Stimulated activated CD4-positive, alpha-beta T cell treated with anti-CD3 and anti-CD28 coated beads, Interleukin-15, amount 100 ng/mL, for 24 hours (primary cell): ENCODE measurements at places on chromosomes 4 and X.

GRCh38 chr4:55082756-55083155 is 42.6 kb downstream of the KDR start:
- DNase-seq, result no peak

- DNase-seq, result no peak
Measured at GRCh38 chr4:2836391-2836859, 7.2 kb upstream of the ADD1 start.

- no peak for DNase-seq
Measured at GRCh38 chr4:102843938-102844337, 16.6 kb upstream of the UBE2D3 start.

DNA sequence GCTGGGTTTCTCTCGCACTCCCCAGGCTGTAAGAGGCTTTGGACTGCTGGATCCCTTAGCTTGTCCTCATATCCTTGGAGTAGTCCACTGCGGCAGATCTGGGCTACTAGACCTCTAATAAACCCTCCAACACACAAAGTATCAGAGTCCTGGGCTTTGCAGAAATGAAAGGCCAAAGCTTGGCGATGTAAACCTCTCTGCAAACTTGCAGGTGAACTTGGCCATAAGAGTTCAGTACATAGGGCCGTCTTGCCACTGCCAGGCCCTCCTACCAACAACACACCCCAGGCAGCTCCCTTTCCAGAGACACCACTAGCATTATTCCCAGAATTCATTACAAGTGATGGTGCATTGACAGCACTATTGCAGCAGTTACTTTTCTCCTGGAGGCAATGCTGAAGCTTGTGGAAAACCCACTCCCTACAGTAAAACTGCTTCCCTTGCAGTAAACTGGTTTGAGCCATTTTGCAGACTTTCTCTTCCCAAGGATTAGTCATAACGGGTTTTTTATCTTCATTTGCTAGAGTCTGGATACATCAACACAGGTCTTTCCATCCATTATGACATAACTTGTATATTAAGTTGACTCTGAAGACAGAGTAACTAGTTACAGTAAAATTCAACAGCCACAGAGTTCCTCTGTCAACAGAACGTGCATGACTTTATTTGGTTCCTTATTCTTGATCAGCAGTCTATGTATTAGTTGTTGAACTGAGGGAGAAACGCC is 2.4 kb downstream of the ANKRD50 start:
- DNase-seq, result no peak

DNA sequence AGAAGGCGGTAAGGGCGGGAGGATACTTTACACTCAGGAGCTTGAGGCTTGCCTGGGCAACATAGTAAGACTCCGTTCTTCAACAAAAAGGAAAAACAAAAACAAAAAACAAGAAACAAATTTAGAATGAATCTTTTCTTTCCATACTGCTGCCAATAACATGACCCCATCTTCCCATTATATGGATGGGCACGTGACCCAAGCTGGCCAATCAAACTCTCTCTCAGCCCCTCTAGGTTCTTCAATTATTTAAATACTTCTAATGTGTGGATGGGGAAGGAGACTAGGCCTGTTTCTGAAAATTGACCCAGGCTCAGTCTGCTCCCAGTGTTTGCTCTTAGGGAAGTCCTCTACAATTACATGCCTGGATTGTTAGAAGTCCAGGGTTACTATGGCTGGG is 22.2 kb upstream of the ATP6AP2 start:
- DNase-seq, result no peak

DNA sequence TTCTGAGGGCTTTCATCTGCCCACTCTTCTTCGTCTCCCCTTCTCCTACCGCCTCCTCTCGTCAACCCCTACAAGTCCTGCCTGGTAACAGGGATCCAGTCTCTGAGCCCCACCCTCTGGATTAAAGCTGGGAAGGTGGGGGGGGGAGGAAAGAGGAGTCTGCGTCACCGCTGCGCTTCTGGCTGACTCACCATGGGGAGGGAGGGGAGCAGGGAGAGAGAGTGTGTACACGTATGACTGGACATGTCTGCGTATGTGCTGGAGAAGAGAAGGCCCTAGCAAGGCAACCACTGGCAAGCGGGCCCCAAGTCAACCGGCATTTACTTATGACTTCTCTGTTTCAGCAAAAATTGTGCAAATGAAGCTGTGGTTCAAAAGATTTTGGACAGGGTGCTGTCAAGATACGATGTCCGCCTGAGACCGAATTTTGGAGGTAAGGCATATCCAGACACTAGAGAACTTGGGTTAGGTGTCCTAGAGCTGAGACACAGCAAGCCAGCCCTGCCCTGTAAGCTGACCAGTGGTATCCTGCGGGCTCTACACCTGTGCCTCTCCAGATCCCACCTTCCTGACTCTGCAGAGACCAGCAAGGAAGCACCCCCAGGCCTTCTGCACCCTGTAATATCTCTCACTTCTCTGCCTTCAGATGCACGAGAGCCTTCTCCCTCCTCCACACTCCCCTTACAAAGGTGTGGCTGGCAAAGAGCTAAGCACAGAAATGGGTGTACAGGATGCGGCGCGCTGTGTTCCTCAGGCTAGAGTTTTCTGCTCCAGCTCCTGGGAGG is 2.5 kb downstream of the GABRQ start:
- DNase-seq, result no peak

GRCh38 chr4:123631786-123632692 is 235.4 kb downstream of the SPRY1 start:
- no peak for DNase-seq

- DNase-seq, result peak; percentile 91
Measured at GRCh38 chrX:48937054-48937907, 18.5 kb upstream of the PIM2 start.

- DNase-seq, result no peak
Measured at GRCh38 chr4:30535255-30535654, 184.9 kb upstream of the PCDH7 start.

DNA sequence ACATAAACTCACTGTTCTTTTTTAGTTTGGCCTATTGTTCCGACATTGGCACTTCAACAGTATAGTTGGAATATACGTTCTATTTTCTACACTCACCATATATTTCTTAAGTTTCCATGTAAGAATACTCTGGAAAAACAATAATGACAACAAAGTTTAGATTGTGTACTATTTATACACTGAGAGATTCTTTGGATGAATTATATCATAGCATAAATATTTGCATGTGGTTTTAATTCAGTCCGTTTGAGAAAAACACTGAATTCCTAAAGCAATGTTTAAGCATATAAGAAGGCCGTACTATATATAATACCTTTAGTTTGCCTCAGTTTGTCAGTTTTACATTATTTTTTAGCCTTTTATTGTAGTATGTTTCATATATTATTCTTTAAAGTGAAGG is 82.4 kb downstream of the RAP1GDS1 start:
- no peak for DNase-seq

DNA sequence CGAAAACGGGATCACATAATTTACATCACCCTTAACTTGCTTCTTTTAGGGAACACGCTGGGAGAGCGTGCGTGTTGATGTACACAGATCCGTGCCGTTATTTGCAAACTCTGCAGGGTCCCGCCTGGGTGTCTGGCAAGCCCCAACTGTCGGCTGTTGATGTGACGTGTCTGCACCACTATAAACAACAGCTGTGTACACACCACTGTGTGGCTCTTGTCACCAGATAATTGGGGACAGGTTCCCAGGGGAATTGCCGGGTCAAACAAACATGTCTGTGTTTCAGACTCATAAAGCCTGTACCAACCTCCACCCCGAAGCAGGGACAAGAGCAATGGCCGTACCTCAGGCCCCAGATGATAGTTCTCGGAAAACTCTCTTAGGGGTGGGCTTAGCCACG is 105.0 kb upstream of the AFAP1 start:
- DNase-seq, result no peak

DNA sequence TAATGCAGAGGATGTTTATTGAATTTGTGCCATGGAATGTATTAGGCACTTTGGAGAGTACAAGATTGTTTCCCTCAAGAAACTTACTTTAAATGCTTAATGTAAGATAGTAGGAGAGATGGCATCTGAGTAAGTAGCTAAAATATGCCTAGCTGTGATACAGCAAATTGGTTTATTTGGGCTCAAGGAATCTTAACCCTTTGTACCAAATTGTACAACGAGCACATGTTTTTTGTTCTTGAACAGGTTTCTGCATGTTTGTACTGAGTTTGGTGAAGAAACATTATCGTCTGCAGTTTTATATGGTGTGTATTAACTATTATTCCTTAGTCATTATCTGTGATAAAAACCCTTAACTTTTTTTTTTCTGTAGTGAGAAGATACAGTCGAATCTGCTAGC is 48.6 kb downstream of the CDS1 start:
- no peak for DNase-seq

- DNase-seq, result no peak
Measured at GRCh38 chr4:138448169-138448568, 206.0 kb upstream of the SLC7A11 start.

DNA sequence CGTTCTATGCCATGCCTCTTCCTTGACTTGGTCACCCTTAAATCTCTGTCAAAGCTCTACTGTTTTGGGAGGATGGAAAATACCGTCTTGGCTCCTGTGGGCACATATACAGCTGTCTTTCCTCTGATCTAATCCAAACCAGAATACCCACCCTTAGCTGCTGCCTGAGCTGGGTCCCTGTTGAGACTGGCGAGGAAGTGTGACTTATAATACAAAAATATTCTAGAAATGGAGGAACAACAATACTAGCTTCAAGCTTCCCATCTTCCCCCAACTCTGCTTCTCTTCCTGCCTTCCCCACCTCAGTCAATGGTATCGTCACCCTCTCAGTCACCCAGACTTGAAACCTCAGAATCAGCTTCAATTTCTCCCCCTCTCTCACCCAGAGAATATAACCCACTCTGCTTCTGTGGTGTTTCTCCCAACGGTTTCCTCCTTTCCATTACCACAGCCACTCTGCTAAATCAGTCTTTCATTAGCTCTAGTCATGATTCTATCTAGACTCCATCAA is 599 bp upstream of the IL2RG start:
- DNase-seq, result no peak

DNA sequence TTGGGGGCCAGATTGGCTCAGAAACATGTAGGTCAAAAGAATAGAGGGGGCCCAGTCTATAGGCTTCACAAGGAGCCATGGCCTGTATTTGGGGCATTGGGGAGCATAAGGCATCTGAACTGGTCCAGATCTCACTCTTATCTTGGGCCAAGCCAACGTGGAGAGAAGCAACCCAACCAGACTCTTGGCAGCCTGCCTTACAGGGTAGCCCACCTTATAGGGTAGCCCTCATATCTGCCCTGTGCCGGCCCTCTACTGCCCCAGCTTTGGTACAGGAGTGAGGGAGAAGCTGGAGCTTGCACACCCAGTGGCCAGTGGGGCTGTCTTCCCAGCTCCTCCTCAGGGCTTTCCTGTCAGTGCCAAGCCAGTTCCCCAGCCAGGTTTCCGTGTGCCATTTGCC is 142.2 kb downstream of the AMMECR1 start:
- no peak for DNase-seq

DNA sequence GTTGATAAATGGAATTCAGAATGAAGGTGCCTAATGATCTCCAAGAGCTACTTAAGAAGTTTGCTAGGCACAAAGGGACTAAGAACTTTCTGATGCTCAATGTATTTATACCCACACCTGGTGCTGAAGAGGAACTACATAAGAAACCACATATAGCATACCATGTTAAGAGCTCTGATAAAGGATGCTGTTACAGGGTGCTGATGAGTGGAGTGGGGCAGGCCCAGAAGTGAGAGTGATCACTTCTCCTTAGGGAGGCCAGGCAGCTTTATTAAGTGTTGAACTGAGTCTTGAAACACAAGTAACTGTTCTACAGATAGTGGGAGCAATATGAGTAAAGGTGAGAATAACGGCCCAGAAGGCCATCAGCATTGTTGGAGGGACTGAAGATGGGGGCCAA is 68.3 kb upstream of the CHRDL1 start:
- no peak for DNase-seq

- no peak for DNase-seq
Measured at GRCh38 chr4:1488357-1488756, 82.1 kb upstream of the NKX1-1 start.

DNA sequence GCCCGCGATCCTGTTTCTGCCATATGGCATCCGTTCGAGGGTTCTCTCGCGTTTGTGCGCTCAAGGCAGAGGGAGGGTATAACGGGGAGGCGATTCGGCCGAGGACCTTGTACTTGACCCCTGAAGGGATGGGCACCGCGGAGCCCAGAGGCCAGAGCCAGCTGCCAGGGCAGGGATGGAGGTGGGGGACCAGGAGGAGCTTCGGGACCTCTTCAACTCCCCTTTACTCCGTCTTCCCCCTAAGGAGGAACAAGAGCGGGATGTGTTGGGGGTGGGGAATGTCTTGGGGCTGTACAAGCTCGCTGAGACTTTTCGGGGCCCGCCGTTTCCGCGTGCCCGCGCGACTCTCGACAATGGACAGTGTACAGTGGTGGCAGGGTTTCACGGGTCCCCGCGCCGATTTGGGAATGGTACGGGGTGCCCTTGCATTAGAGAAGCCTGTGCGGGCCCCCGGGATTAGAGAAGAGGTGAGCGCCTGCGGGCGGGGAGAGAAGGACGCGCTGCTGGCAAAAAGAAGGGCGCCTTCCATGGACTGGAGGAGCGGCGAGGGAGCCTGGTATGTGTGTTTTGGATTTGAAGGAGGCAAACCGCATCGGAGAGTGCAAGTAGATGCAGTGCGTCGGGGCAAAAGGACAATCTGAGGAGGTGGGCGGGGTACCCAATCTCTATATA is 760 bp downstream of the UGT8 start:
- DNase-seq, result peak; percentile 11

- no peak for DNase-seq
Measured at GRCh38 chr4:187603093-187604025, 392.2 kb upstream of the ZFP42 start.

DNA sequence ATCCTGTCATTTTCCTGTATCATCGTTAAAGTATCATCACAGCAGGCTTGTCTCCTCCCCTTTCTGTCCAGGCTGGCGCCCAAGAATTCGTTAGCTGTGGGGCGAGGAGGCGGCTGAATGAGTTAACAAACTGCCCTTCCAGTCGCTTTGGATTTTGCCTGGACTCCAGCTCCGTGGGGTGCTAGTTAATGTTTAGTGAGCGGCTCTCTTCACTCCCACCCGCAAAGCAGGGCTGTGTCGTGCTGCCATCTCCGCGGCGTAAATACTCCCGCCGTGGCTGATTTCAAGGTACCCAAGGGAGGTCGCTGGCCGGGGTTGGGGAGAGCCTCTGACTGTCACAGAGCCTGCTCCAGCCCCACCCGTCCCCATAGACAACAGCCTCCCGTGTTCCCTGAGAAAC is 44.9 kb upstream of the SPRY1 start:
- no peak for DNase-seq

GRCh38 chr4:125991398-125991797 is 676.6 kb downstream of the FAT4 start:
- no peak for DNase-seq

DNA sequence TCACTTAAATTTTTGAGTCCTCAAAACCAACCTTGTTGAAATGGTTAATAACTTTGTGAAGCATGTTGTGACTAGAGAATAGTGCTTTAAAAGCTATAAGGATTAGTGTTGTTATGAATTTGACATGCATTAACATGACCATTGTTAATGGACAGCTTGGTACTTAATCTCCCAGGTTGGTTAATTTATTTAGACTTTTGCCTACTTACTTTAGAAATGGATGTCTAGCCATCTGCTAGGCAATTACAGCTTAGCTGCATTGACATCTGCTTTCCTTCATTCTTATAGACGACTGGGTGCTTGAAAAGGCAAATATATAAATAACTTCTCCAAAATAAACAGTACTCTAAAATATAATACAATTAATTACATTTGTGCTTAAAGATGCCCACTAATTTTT is 368.0 kb downstream of the CCSER1 start:
- DNase-seq, result no peak
